ENCODE measurements at places on chromosomes 13 and 19.

DNA sequence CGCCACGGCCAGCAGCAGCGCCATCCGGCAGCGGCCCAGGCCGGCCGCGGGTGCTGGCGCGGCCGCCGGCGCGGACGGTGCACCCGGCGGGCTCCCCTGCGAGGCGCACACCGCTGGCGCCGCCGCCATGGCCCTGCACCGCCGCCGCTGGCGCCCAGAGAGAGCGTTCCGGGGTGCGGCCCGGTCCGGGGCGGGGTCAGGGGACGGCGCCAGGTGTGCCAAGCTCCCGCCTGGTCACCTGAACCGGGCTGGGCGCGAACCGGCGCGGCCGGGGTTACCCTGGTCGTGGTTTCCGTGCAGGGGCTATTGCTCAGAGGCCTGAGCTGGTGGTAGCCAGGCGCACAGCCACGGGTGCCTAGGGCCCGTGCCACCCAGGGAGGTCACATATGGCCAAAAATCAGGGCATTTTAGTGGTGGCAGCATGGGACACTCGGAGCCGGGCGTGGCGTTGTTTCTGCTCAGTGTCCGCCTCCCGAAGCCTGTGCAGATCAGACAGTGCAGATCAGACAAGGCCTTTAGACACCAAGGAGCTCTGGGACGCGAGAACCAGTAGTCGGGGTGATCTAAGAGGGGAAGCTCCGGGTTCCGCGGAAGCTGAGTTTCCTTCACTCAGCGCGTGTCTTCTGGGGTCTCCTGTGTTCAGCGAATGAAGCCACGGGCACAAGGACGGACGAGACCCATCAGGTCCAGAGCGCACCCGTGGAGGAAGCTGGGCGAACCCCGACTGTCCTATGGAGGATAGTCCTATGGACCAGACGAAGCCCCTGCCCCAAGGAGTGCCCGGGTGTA is at the start of gene TMEM238:
Gene TMEM238 (minus strand): TSS at position 162 of the 789 bp plus-strand sequence. CDS start 33 bp downstream, at position 129.
- DNase-seq = peak; percentile 58

DNA sequence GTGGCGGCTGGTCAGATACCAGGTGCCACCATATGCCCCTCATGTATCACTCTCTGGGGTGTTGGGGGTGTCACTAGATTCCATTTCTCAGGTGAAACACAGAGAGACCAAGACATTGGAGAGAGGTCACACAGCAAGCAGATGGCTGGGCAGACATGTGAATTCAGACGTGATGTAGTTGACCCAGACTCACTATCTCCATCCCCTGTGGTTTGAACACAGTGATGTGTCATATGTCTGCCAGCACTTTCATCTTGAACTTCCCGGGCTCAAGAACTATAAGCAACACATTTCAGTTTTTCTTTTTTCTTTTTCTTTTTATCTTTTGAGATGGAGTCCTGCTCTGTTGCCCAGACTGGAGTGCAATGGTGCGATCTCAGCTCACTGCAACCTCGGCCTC is 16.1 kb upstream of the UPF1 start:
- no peak for DNase-seq

DNA sequence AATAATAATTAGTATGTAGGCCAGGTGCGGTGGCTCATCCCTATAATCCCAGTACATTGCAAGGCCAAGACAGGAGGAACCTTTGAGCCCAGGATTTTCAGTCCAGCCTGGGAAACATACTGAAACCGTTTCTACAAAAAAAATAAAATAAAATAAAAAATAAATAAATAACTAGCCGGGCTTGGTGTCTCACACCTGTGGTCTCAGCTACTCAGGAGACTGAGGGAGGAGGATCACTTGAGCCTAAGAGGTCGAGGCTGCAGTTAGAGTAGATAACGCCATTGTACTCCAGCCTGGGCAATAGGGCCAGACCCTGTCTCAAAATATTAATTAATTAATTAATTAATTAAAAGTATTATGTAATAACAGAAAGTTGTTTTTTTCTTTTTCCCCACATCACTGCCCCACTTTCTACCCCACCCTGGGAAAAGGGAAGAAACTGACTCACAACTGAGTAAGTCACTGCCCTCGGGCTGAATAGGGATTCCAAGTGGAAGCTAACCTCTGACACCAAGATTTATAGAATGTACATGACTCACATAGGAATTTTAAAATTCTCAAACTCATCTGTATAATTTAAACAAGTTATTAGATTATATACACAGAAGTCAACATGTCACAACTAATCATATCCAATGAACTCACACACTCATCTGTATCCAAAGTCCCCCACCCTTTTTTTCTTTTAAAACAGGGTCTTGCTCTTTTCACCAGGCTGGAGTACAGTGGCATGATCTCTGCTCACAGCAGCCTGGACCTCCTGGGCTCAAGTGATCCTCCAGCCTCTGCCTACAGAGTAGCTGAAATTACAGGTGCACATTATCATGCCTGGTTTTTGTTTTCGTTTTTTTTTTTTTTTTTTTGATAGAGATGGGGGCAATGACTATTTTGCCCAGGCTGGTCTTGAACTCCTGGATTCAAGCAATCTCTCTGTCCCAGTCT is 12.5 kb downstream of the ZNF611 start:
- DNase-seq = no peak

GRCh38 chr19:46739290-46739771 is 6.5 kb upstream of the FKRP start:
- DNase-seq = no peak

GRCh38 chr13:25421612-25422011 is 49.8 kb downstream of the ATP8A2 start:
- no peak for DNase-seq

GRCh38 chr13:46211483-46212351 is at the start of gene LRRC63:
Gene LRRC63 (plus strand): TSS chr13:46211928. CDS start chr13:46213035, 1,107 bp downstream.
- peak; percentile 73 for DNase-seq

DNA sequence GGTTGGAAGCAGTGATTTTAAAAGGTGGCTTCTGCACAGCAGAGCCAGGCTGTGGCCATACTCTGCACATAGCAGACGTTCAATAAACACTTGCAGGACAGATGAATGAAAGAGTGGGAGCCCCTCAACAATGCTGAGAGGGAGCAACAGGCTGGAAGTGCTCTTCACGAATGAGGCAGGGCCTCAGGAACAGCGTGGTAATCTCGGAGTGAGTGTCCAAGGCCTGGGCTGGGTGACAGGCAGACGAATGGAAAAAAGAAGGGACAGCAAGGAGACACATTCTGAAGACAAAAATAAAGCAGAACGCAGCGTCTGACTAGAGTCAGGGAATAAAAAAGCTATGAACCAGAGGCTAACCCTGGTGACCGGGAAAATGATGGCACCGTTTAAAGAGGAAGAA is 11.1 kb downstream of the GJA3 start:
- no peak for DNase-seq

GRCh38 chr19:6402837-6403608 is 10.1 kb upstream of the GTF2F1 start:
- no peak for DNase-seq

GRCh38 chr13:80903911-80904310 is 563.0 kb upstream of the SPRY2 start:
- no peak for DNase-seq

DNA sequence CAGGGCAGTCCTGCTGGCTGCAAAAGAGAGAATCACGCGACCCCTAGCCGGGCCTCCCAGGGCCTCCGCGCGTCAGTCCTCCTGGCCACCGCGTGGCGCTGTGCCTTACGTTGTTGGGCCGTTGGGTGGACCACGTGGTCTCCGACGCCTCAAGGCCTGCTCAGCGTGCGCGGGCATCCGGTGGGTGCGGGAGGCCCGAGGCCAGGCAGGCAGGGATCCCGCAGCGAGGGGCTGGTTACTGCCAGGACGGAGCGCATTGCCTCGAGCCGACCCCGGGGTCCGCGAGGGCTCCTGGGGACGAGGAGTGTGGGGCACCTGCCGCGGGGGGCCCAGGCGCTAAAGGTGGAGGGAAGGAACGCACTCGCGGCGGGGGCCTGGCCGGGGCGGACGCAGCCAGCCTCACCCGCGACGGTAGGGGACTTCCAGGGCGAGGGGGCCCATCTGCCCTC is at the start of gene TDRD12:
Gene TDRD12 (plus strand): TSS at position 157 of the 449 bp plus-strand sequence. CDS start 306 bp downstream, outside the sequence.
- DNase-seq = no peak

DNA sequence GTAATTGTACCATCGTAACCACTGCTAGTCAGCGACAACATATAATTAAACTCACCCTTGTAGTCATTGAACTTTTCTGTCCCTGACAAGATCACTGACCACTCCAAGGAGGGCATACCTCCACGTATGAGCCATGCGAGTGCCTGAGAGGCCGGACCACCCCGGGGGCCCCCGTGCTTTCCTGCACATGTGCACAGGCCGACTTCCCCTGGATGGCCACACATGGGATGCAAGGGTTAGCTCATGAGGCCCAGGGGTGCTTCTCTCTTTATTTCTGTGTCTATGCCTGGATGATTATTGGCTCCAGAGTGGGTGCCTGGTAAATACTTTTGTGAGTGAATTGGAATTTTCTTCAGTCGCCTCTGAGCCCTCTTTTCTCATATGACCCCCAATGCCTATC is 82.8 kb upstream of the ZNF536 start:
- DNase-seq = no peak

DNA sequence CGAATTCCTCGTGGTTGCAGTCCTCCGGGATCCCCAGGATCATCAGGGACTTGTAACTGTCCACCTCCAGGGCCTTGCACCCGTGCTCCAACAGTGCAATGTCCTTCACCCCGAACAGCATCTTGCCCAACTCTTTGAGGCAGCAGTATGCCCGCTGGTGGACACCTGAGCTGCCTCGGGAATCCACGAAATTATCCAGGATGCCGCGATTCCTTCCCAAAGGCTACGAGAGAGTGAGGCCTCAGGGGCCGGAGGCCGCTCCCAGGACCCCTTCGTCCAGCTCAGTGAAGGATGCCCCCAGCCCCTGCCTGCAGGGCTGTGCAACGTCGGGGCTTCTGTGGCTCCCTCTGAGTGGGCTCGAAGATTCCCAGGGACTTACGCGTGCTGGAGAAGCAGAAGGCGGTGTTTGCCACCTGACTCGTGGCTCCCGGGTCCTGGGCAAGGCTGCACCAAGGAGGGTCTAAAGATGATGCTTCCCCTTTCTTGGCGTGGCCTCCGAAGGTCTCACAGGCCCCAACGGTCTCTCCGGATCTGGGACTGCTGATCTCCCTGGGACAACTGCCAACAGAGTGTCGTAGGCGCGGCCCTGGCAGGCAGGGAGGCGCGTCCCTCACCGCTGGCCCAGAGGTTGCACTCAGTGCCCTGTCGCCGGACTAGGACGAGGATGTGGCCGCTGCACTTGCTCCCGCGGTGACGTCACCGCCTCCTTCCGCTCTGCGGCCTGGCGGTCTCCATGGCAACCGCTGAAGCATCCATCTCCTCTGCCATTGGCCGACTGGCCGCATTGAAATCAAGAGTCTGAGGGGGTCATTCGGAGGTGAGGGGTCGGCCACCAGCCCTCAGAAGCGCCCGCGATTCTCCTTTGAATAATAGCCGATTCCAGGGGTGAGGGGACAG is at the start of gene PNMA8C:
Gene PNMA8C (minus strand): TSS at position 698 of the 897 bp plus-strand sequence. CDS start 577 bp downstream, at position 121.
- no peak for DNase-seq

DNA sequence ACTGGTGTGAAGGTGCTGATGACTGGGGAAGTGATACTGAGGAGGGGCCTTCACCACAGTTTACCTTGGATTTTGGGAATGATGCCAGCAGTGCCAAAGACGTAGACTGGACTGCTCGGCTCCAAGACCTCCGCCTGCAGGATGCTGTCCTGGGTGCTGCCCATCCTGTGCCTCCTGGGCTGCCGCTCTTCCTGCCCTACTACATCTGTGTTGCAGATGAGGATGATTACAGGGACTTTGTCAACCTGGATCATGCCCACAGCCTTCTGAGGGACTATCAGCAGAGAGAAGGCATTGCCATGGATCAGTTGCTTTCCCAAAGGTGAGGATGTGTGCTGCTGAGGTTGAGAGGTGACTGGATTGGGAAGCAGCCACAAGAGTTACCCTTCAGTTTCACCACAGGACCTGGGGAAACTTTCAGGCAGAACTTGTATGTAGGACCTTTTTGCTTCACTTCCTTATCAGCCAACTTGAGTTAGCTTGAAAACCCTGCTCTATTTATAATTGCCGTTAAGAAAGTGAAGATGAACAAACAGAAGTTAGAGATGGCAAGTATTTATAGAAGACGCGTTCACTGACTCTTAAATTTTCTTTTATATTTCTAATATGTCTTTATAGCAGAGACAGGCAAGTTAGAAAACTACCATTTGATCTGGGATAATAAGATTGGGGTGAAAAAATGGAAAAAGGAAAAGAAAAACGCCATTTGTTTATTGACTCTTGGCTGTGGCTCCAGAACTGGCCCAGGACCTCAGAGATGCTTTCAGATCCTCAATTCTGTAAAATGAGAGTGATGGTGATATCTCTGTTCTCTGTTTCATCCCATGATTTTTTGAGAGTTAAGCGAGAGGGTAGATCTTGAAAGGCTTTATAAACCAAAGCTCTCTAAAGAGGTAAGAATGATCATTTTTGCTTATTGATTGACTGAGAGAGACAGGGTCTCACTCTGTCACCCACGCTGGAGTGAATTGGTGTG is 5.3 kb downstream of the PDCD2L start:
- no peak for DNase-seq

DNA sequence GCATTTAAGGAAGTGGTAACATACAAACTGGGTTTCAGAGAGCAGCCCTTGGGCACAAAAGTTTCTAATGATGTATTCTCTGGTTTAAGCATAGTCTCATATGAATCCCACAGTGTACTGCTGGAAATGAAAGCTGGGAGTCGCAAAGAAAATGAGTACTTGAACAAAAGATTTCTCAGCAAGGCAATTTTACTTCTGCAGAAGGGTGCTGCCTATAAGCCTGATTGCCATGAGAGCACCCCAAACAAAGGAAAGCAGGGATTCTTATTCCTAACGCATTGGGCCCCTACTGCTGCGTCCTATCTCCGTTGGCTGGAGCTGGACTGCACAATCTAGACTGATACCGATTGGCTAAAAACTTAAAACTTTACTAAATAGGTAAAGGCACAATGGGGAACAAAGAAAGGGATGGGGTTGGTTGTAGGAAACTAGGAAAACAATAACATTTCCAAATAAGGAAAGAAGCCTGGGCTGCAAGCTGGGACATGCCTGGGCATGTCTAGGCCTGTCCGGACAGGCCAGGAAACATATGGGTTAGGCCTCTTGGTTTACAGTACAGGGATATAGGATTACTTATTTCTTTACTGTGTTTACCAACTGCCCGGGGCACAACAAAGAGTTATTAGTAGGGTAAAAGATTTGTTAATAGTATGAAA is 27.4 kb upstream of the VN1R4 start:
- DNase-seq = no peak

DNA sequence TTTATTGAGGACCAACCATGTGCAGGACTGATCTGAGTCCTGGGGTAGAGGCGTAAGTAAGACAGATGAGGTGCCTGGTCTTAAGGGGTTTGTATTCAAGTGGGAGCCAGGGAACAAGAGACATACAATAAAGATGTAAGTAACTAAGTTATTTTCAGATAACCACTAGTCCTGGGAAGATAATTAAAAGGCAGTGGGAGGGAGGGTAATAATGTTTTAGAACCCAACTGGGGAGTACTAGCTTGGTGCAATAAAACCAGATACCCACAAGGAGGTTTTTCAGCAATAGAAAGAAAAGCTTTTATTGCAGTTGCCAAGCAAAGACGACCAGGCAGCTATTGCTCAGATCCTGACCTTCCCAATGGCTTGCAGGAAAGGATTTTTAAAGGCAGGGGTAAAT is 893.7 kb downstream of the UQCRFS1 start:
- DNase-seq = no peak

- peak; percentile 69 for DNase-seq
These were observed at the start of gene NEK3 for GRCh38 chr13:52159159-52159982. Gene NEK3 (minus strand): TSS chr13:52159597. CDS start chr13:52156191, 3,406 bp downstream.
